Activated CD4-positive, CD25-positive, alpha-beta regulatory T cell treated with anti-CD3 and anti-CD28 coated beads, Interleukin-2, amount 50 U/mL, for 72 hours (primary cell): ENCODE measurements at places on chromosomes 11 and 22.

- no peak for DNase-seq
Measured at GRCh38 chr11:86067009-86067850, 1.7 kb downstream of the PICALM start.

GRCh38 chr11:119478711-119479285 is 55.8 kb upstream of the THY1 start:
- no peak for DNase-seq

DNA sequence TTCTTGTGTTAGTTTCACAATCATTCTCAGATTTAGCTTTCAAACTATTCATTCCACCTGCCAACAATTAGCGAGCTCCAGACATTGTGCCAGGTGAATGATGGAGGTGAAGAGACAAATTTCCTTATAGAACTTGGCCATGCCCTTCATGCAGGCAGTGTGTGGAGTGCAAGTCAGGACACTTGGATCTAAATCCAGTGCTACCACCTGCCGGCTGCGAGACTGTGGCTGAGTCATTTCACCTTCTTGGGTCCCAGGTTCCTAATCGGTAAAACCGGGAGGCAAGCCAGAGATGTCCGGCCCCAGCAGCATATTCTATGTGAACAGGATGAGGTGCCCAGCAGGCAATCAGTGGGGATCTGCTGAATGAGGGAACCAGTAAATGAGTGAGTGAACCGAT is 18.6 kb upstream of the EHF start:
- no peak for DNase-seq

DNA sequence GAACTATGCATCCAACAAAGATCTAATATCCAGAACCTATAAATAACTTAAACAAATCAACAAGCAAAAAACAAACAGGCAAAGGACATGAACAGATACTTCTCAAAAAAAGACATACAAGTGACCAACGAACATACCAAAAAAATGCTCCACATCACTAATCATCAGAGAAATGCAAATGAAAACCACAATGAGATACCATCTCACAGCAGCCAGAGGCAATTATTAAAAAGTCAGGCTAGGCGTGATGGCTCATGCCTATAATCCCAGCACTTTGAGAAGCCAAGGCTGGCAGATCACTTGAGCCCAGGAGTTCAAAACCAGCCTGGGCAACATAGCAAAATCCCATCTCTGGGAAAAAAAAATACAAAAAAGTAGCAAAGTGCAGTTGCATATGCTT is 10.7 kb downstream of the SAA4 start:
- DNase-seq = no peak

DNA sequence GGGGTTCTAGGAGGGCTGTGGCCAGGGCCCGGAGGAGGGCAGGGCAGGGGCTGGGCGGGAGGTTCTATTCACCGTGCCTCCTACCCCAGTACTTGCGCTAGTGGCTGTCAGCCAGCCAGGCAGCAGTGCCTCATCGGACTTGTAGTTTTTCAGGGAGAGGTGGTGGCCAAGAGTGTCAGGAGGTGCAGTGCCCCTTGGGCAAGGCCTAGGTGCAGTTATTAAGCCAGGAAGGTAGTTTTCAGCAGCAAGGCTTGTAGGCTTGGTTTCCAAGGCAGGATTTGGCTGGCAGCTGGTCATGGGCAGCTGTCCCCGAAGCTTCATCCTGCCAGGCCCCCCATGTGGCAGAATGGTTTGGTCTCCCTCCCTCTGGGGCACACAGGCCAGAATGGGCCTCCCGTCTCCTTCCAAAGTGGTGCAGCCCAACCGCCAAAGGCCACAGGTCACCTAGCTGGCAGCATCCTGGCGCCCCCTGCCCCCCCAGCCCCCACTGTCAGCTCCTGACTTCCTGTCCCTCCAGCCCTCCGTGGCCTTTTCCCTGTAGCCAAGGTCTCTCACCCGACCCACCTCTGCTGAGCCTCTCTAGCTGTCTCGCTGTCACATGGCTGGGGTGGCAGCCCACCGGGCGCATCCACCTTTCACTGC is 8.5 kb downstream of the CCDC88B start:
- DNase-seq = no peak

DNA sequence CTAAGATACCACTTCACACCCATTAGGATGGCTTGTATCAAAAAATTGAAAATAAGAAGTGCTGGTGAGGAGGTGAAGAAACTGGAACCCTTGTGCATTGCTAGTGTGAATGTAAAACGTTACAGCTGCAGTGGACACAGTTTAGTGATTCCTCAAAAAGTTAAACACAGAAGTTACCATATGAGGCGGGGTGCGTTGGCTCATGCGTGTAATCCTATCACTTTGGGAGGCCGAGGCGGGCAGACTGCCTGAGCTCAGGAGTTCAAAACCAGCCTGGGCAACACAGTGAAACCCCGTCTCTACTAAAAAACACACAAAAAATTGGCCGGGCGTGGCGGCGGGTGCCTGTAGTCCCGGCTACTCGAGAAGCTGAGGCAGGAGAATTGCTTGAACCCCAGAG is 43.5 kb downstream of the SGSM3 start:
- DNase-seq = no peak

DNA sequence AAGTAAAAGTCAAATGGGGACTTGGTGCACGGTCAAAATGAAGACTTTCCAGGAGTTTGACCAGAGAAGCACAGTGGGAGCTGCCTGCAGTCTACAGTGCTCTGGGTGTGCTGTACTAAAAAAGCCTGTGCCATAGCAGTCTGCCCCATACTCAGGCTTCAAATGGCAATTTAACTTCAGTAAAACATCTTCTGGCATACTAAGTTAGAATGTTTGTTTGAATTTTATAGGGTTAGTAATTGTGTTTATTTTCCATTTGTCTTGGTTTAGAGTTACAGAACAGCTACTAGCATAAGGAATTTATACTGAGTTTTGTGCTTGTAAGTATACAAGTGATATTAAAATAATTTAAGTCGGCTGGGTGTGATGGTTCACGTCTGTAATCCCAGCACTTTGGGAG is 29.3 kb upstream of the LIPT2 start:
- no peak for DNase-seq

- DNase-seq = no peak
Measured at GRCh38 chr22:40479887-40480538, 109.6 kb downstream of the SGSM3 start.

DNA sequence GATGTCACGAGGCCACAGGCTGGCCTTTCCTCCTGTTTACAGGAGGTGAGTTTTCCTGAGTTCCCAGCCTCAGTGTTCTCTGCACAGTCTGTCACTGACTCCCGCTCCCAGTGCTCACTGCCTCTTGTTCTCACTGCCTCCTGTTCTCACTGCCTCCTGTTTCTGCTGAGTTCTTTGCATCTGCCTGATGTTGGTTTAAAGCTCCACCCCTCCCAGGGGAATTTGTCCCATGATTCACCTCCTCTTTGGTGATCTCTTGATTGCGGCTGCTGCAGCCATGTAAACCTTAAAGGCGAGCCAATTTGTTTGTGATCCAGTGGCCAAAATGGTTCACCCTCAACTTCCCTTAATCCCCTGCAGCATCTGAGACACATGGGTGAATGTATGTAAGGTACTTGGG is 6.0 kb upstream of the TUBA8 start:
- no peak for DNase-seq

DNA sequence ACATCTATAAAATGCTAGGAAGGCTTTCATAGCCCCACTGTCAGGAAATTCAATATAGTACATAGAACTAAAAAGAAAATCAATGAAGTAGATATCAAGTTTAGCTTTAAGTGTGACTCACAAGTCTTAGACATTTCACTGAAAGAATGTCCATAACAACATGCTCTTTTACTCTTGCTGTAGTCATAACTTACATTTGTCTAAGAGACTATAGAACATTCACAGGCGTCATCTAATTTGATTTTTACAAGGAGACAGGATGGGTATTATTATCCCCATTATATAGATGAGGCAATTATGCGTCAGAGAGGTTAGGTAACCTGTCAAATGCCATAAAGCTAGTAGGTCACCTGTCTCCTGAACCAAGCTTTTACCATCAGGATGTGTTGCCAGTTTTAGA is 36.9 kb downstream of the BDNF start:
- no peak for DNase-seq

- no peak for DNase-seq
Measured at GRCh38 chr22:43625242-43625641, 186.9 kb downstream of the EFCAB6 start.

DNA sequence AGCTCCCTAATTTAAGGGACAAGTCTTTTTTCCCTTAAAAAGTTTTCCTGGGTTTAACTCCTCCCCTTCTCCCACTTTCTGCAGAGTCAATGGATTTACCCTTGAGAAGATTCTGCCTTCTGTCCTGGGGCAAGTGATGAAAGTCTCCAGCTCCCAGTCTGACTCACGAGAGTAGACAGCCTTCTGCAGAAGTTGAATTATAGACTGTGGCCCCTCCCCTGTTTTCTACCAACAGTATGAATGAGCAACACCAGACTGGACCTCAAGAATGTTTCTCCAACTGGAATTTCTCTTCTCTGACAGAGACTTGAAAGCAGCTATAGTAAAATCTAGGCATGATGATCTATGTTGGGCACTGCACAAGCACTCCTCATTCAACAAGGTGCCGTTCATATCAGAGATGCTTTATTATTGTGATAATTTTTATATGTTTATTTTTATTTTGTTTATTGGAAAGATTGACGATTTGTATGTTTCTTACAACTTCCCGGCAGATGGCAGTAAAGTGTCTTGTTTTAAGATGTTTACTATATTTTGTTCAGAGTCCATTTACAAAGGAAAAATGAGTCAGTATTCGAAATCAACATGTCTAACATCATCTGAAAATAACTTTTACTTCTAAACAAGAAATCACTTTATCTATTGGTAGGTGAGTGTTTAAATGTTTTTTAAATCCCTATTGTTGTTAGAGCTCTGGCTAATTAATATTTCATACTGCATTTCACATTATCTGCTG is 56.6 kb downstream of the LMO2 start:
- no peak for DNase-seq

GRCh38 chr11:86500500-86501140 is 125.9 kb downstream of the CCDC81 start:
- DNase-seq = no peak

DNA sequence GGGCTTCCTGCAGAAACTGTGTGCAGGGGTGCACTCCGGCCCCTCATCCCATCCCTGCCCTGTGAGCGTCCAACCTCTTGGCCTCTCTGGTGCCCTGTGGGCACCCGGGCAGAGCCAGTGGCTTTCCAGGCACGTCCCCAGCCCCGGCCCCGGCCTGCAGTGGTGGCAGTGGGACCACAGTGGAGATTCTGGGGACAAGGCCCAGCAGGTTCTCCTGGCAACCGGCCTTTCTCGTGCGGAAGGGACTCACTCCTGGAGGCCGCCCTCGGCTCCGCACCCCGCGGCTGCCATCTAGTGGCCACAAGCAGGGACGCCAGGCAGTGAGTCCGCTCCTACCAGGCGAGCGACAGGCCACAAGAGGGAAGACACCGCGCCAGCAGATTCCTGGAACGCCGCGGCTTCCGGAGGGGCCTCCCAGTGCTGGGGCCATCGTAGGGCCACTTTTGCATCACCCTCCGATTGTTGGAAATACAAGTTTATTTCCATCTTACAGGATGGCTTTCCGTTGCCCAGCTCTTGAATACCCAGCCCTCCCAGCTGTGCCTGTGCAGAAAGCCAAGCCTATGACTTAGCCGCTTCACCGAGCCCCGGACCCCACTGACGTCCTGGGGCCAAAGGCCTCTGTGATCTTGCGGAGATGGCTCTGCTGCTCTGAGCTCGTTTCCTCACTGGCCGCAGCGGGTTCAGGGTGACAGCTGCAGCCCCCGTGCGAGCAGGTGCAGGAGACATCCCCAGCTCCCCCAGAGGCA is 357.3 kb downstream of the CTTN start:
- DNase-seq = peak; percentile 71

DNA sequence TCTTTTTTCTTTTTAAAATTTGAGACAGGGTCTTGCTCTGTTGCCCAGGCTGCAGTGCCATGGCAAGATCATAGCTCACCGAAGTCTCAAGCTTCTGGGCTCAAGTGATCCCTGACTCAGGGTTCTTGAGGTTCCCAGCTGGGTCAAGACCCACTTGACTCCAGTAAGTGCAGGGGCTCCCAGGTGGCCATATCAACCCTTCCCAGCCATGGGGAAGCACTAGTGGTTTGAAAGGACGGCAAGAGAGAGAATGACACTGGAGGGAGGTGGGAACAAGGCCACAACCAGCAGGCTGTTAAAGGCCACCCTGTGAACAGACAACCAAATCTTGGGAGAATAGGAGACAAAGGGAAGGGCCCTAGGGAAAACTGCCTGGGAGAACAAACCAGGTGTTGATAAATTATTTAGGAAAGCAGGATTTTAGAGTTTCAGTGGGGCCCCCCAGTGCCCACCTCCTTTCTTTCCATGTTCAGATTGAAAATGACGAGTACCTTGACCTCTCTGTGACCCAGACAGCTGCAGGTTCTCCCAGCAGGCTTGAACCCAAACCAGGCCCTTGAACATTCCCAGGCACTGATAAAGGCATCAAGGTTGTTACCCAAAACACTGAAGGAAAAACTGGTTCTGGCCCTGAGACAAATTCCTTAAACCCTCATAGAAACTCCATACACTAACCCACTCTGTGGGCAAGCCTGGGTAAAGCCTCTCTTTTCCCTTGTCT is 28.8 kb downstream of the KLHL22 start:
- no peak for DNase-seq

- DNase-seq = peak; percentile 50
Measured at GRCh38 chr11:110349138-110349996, 53.0 kb upstream of the RDX start.

DNA sequence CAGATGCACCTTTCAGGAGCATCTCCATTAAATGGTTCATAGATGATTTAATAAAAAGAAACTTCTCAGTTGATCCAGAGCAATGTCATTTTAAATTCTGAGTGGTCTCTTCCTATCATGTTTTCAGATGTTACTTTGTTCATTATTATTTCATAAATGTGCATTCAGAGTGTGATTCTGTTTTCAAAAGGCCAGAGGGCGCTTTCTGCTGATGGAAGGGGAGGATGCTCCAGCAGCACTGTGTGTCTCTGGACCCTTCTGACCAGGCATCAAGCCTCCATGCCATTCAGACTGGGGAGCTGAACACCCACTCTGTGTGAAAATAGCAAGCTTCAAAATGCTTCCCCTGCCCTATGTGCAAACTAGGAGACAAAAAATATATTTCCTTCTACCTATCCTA is 23.9 kb upstream of the CRTAM start:
- DNase-seq = no peak

DNA sequence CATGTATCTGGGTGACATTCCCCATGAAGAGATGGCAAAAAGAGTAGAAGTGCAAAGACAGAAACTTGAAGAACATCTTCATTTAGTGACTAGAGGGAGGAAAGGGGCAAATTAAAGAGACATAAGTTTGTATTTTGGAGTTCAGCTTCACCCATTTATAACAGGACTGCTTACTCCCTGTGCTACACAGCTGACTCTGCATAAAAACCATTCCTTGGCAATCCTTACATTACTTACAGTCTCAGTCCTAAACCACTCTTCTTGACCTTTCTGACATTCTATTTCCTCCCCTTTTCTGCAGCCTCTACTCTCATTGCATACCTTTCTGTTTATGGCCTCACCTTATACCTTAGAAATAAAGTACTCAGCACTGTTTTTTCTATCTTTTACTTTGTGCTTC is 6.8 kb upstream of the SERGEF start:
- no peak for DNase-seq

- no peak for DNase-seq
Measured at GRCh38 chr11:32311346-32312065, 123.8 kb downstream of the WT1 start.

- DNase-seq = no peak
Measured at GRCh38 chr11:38593649-38594048, 1995.6 kb upstream of the RAG2 start.
